ENCODE measurements at places on chromosomes 7 and 10. TPM values are rescaled to one million over a fixed set of nuclear protein-coding genes. Genes with fewer than 3 reads are reported as not detected.

The EGFR gene
- 14.2 TPM for total RNA-seq

- DNase-seq, result no peak
Measured at GRCh38 chr7:108083980-108084379, 46.2 kb downstream of the LAMB4 start.

The MCM10 gene
- 15.7 TPM for total RNA-seq

The ZNF117 gene
- total RNA-seq, result 7.6 TPM

DNA sequence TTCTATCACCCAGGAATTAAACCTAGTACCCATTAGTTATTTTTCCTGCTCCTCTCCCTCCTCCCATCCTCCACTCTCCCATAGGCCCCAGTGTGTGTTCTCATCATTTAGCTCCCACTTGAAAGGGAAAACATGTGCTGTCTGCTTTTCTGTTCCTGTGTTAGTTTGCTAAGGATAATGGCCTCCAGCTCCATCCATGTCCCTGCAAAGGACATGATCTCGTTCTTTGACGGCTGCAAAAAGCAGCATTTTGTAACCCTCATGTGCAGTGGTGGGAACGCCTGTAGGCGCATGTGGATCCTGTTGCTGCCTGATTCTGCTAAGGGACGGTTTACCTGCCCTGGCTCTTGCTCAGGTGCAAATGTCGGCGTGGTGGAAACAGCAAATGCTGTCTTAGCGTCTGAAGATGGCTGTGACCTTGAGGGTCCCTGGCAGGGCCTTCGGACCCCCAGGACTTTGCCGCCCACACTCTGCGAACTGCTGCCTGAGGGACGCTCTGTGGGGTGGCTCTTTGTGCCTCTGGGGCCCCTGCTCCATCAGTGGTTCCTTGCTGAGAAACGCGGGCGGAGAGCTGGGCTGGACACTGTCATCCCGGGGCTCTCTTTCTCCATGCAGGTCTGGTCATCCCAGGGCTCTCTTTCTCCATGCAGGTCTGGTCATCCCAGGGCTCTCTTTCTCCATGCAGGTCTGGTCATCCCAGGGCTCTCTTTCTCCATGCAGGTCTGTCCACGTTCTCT, 5.6 kb upstream of the MTG1 start:
- DNase-seq, result no peak

The MRLN gene
- 0.47 TPM for total RNA-seq

DNA sequence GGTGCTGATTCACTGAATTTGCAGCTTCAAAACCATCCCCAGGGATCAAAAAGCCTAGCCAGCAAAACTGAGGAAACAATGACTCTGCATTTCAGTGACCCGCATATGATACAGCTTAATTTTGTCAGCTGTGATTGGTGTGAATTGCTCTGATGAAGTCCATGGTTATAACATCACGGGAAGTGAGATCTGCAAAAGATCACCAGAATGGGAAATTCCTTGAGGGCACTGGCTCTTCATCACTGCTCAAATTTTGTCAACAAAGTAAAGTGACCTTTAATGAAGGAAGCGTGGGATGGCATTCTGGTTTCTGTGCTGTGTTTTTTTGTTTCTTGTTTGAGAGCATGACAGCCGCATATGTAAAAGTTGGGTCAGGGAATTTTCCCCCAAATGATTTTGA, 745.9 kb downstream of the GATA3 start:
- no peak for DNase-seq

DNA sequence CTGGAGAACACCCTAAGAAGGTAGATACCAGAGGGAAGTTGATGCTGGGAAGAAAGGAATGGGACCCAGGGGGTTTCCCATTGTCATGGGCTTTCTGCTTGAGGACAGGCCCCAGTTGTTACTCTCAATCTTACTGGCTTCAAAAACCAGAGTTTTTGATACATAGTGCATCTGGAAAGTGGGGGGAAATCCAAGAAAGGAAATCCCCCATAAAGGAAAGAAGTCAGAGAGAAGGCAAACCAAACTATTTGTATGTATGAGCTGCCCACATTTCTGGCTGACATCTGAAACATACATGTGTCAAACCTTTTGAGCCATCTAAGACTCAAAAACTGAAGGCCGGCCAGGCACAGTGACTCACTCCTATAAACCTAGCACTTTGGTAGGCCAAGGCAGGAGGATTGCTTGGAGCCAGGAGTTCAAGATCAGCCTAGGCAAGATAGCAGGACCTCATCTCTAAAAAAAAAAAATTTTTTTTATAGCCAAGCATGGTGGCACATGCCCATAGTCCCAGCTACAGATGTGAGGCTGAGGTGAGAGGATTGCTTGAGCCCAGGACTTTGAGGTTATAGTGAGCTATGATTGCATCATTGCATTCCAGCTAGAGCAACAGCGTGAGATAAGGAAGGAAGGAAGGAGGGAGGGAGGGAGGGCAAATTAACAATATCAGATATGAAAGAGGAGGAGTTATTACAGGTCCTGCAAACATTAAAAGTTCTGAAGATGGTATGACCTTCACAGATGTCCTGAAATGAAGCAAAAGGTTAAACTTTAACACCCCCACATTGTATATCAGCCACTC, 6.7 kb upstream of the COA1 start:
- DNase-seq, result no peak

The SLC26A4 gene
- 0.14 TPM for total RNA-seq

GRCh38 chr7:70098133-70098561, 499.9 kb downstream of the AUTS2 start:
- no peak for DNase-seq

The PPRC1 gene
- total RNA-seq, result 7.6 TPM

The DIP2C gene
- total RNA-seq, result 2.2 TPM

DNA sequence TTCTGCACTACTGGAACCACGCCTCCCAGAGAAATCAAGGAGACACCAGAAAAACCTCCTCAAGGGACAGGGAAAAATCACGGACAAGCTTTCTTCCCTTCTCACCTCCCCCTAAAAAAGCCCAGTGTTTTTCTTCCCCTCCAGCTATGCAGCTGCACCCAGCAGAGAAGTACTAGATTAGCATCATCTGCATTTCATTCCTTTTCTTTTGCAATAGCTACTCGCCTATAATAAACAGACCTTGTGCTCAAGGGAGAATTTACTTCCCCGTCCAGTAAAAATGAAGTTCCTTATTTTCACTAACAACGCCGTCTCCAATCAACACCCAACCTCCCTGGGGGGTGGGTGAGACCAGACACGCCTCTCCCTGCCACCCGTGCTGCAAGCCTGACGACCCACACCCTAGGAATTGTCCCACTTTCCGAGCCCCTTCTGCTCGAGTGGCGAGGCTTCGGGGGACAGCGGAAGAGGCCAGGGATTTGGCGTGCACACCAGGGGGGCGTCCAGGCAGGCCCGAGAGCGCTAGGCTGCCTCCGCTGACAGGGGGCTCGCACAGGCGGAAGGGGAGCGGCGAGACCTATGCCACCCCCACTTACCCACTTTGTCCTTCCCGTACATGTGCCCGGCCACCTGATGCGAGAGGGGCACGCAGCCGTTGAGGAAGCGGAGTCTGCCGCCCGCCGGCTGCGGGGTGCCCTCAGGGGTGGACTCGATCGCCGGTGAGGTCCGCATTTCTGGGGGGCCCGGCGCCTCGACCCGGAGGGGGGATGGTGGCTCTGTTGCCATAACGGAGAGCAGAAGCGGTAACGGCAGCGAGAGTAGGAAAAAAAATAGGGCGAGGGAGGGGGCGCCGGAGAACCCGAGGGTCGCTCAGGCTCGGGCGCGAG, 625 bp downstream of the IPMK start:
- no peak for DNase-seq

GRCh38 chr7:117873310-117874190, at the start of gene CTTNBP2:
TSS of gene CTTNBP2 (minus strand) at chr7:117873441. CDS start at chr7:117873415, 26 bp downstream.
- no peak for DNase-seq

The ITGB8 gene
- total RNA-seq, result 2.3 TPM

- no peak for DNase-seq
Measured at GRCh38 chr10:12838995-12839927, 162.3 kb downstream of the CCDC3 start.

- DNase-seq, result no peak
Measured at GRCh38 chr10:78442836-78443550, 409.3 kb downstream of the RPS24 start.

DNA sequence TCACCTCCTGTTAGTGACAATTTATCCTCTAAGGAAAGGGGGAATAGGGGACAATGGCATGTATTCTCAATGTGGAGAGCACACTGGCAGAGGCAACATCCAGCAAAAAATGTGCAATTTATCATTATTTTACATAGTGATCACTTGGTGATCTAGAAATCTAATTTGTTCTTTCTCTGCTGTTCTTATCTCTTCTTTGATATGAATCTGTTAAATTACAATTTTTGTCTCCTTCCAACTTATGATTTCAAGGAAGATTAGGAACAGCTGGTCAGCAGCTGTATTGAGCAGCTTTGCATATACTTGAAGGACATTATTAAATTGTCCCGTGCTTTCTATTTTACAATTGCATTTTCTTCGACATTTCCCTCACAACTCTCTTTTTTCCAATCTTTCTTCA, 213.1 kb downstream of the MAGI2 start:
- DNase-seq, result no peak

DNA sequence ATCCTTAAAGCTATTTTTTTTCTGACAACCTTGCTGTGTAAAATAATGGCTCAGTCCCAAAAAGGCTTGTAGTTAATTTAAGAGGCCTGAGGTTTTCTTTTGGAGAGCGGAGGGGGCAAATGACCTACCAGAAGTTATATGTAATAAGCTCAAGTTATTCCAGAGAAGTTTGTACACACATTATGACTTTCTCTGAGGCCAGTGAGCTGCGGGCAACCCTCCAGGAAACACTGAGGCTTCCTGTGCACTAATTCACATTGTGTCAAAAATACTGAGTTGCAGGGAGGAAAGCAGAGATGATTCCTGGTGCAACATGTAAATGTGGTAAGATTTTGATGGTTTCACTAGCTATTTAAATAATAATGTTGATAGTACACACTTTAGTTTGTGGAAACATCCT, 188.6 kb downstream of the DIP2C start:
- no peak for DNase-seq

The C10orf105 gene
- 0.42 TPM for total RNA-seq

The IQUB gene
- 0.14 TPM for total RNA-seq

The IRF5 gene
- total RNA-seq, result 10.0 TPM
